ENCODE measurements at places on chromosomes 5 and 9.

GRCh38 chr5:150503977-150504620 lies 3.8 kb upstream of the NDST1 start:
- DNase-seq, result peak; percentile 52

GRCh38 chr5:131532031-131532640 lies 102.9 kb downstream of the RAPGEF6 start:
- DNase-seq, result no peak

GRCh38 chr5:610744-611730 lies 1.1 kb upstream of the CEP72 start:
- no peak for DNase-seq

- DNase-seq, result no peak
These were observed 56.4 kb upstream of the BOD1 start for GRCh38 chr5:173672891-173673290.
